ENCODE measurements at places on chromosomes 1 and 21.

DNA sequence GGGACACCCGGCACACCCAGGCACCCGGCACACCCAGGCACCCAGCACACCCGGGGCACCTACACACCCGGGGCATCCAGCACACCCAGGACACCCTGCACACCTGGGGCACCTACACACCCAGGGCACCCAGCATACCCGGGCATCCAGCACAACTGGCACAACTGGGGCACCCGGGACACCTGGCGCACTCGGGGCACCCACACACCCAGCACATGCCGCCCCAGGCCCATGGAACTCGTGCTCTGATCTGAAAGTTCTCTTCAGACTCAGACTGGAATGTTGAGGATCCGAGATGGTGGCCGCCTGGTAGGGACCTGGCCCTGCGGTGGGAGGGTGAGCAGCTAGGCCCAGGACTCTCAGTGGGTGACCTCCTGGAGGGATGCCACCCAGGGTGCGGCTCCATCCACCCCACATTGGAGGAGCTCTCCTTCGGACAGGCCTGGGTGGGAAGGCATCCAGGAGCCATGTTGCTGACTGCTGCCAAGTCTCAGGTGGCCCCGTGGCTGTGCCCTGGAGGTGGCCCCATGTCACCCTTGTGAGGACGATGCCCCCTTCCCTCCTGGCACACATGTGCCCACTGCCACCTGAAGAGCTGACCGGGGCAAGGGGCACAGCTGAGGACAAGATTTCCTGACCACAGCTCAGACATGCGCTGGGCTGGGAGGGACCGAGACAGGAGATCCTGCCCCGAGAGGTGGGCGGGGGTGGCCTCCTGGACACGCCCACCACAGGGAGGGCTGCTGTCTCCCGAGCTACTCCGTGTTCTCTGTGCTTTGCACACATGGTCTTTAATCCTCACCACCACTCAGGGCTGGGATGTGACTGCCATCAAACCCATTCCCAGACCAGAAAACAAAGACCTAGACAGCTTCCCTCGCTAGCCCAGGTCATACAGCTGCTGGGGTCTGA, 37.0 kb downstream of the UBE2G2 start:
- no peak for DNase-seq

DNA sequence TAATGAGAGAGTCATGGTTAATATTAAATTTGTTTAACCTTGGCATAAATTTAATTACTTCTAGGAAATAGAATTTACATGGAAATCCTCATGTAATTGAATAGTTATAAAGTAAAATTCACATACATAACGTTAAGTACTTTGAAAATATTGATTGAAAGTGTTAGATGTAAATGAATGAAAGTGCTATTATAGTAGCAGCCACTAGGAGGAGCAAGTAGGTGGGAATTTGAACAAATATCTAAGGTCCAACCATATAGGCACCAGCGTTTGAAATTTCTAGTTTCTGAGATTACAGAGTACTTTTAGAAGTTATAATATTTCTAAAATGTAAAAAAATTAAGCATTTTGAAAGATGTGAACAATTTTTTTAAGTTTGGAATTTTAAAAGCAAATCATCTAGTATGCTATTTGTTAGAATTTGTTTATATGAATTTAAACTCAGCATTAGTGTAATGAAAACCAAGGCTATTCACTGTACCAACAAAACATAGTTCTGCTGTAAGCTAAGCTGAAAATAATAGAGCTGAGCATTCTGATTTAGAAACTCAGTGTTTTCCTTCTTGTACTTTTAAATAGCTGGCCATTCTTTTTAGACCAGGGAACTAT, 3.3 kb downstream of the B3GALT2 start:
- DNase-seq = peak; percentile 39

DNA sequence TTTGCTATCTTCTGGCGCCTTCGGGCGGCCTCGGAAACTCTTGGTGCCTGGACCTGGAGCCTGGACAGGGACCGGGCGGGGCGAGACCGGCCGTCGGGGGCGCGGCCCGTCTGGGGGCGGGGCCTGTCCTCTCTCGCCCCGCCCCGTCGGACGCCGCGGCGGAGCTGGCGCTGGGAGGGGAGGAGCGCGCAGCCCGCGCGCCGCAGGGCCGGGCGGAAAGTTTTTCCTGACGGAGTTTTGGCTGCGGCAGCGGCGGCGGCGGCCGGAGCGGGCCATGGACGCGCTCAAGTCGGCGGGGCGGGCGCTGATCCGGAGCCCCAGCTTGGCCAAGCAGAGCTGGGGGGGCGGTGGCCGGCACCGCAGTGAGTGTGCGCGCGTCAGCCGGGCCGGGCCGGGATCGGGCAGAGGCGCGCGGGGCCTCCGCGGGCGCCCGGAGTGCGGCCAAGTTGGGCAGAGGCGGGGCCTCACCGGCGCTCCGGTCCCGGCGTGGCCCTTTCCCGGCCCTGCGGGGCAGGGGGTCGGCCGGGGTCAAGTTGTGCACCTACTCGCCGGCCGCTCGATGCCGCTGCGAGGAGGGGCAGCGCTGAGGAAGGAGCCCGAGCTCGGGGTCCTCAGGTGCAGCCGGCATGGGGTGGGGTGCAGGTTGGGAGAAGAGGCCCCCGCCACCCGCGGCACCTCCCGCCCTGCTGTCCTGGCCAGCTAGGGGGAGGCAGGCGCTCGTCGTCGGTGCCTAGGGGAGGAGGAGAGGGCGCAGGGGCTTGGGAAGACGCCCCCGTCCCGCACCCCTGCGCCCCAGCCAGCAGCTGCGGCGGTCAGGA, at the start of gene LDLRAP1:
TSS of gene LDLRAP1 (plus strand) at position 182 of the 818 bp plus-strand sequence. CDS start at position 275, 93 bp downstream.
- DNase-seq = peak; percentile 35

- DNase-seq = no peak
Observed at GRCh38 chr1:4110888-4111287, 210.8 kb upstream of the C1orf174 start.

DNA sequence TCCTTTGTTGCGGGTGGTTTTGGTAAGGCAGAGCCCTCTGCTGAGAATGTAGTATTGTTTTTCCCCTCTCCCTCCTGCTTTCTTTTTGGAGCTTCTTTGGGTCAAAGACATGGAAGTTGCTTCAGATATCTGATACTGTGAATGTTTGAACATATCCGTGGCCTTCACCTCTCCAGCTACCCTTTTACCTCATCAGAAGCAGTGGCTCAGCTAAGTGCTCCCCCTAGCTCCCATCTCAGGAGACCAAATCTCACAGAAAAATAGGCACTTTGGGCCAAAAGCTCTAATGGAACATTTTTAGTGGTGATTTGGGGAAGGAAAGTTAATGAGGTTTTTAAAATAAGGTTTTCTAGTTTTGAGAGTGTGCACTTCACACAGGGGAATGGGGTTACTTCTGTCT, 6.3 kb downstream of the TMEM200B start:
- DNase-seq = no peak

DNA sequence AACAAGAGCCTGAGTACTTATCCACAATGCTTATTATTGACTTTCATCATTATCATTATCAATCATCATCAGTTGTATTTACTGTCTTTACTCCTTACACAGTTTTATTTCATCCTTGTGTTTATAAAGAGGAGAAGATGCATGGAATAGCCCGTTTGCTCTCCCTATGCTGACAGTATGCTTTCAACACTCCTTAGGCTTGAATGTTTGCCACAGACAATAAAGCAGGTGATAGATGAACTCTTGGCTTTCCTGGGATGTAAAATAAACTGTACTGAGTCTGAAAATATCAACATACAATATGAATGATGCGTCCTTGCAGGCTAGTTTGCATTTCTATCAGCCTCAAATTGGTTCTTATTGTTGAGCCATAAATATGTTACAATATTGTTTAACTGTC, 891.8 kb upstream of the NCAM2 start:
- DNase-seq = no peak

GRCh38 chr1:153699768-153700167, 21.3 kb downstream of the NPR1 start:
- DNase-seq = no peak

- DNase-seq = no peak
Observed at GRCh38 chr1:174957829-174958228, 41.9 kb upstream of the CACYBP start.

- DNase-seq = no peak
Observed at GRCh38 chr1:87642581-87643221, 314.0 kb downstream of the LMO4 start.

GRCh38 chr1:160623227-160623633, 23.6 kb downstream of the SLAMF1 start:
- DNase-seq = no peak

DNA sequence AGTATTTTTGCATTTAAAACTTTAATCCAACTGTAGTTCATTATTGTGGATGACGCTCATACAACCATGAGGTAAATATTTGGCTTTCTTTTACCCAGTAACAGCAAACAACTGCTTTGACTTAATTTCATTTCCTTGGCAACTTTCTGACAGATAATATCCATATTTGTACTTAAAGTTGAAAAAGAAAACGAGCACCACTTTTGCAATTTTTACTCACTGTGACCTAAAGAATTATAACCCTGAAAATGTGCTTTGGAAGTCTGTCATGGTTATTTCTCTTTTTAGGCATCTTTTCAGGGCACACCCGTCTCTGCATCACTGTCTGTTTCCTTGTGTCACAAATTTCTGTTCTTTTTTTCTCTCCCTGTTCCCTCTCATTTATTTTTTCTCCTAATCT, 918 bp upstream of the CD2 start:
- no peak for DNase-seq

- no peak for DNase-seq
Observed at GRCh38 chr1:202745323-202745888, 35.2 kb upstream of the SYT2 start.

DNA sequence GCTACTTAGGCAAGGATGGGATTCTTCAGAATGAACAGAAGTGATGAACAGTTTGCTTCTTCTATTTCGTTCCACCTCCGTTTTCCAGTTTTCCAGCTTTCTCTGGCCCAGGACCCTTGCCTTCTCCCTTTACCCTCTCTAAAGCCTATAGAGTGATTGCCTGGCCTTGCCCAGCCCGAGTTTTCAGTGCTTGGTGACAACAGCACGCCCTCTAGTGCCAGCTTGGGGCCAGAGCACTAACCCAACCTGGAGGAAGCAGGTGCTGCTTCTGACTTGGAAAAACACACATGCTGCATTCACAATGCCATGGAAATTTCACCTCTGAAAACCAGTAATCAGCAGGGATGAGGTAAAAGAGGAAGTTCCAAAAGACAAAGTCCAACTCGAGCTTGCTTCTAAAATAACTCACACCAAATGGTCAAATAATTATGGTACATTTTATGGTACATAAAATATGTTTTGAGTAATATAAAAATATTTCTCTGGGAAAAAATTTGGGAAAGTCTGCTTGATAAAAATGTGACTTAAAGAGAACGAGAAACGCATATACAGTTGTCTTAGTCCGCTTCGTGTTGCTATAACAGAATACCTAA, 26.1 kb downstream of the UBE2T start:
- DNase-seq = peak; percentile 63

DNA sequence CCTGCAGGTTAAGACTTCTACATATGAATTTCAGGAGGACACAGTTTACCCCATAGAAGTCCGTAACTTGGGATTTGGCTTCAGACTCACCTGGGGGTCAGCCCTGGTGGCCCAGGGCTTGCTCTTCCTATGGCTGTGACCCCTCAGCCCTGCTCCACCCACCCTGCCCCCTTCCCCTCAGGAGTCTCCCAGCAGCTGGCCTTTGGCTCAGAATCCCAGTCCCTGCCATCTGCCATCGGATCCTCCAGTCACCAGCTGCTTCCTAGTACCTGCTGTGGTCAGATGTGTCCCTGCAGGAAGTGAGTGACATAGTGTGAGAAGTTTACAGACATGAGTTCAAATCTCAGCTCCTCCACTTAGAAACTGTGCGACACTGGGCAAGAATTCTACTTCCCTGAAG, 332.6 kb downstream of the NPHP4 start:
- DNase-seq = no peak

- DNase-seq = no peak
Observed at GRCh38 chr1:11985171-11985570, 4.9 kb downstream of the MFN2 start.

DNA sequence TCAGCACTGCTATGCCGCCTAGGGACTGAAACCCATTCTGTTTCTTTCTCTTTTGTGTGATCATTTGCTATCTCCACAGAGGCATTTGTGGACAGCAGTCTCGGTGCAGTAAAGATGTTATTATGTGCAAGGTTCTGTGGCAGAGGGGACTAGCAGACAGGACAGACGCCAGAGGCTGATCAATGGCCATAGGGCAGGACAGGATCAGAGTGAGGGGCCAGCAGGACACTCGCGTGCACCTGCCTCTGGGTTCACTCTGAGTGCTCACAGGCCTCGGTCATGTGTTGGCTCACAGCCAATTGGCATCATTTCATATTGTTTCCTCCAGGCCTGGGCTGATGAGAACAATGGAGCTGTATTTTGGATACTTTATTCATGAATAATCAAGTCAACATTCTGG, 212.6 kb downstream of the TGFB2 start:
- no peak for DNase-seq

DNA sequence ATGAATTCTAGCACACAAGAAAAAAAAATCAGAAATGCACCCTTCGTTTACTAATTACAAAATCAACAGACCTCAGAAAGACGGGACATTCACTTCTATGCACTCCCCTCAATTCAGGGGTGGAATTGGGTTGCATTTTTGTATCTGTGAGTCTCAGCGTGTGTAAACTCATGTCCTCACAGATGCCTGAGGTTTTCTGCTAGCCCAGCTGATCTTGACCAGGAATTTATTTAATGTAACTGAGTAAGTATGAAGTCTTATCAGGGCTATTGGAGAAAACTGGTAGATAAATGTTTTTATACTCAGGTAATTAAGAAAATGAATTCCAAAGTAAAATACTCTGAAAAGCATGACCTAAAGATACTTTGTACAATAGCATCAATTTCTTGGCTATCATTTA, 167.7 kb downstream of the RUNX1 start:
- no peak for DNase-seq

DNA sequence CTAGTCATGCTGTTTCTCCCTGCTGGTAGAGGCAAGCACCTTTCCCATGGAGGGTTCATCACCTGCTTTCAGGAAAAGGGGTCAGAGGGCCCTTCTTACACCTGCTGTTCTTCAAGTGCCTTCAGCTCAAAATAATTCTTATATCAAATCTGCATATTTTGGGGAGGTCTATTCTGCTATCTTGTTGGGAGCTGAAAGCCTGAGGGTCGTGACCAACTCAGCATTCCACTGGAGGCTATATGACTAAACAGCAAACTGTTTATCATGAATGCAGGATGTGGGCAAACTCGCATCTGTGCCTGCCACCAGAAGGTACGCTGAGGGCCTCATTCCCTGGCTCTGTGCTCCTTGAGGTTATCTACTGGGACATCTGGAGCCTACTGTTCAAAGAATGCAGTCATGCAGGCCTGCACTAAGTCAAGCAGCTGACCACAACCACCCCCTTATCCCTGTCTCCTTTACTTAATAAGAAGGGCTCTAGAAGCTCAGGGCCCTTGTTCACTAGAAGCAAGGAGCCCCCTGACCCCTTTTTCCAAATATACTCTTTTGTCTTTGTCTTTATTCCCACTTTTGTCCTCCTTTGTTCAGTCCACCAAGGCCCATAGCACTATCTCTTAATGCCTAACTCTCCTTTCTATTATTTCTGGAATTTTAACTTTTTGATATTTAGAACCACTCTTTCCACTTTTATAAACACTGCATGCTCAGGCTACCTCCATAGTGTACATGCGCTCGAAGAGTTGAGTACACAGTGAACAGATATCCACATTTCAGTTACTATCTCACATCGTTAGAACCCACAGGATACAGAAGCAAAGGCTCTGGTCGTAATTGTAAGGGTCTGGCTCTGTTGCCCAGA, 4.5 kb upstream of the TRIM17 start:
- no peak for DNase-seq

- DNase-seq = no peak
Observed at GRCh38 chr1:198798923-198799386, 160.1 kb downstream of the PTPRC start.

GRCh38 chr1:173137107-173137706, 69.9 kb downstream of the TNFSF4 start:
- no peak for DNase-seq
